Stimulated activated CD4-positive, alpha-beta T cell treated with anti-CD3 and anti-CD28 coated beads, Interleukin-4, amount 100 ng/mL, for 24 hours (primary cell): ENCODE measurements at places on chromosomes 2 and 18.
A peak's percentile ranks its signal among the peaks of the same experiment; 100 is the strongest.

DNA sequence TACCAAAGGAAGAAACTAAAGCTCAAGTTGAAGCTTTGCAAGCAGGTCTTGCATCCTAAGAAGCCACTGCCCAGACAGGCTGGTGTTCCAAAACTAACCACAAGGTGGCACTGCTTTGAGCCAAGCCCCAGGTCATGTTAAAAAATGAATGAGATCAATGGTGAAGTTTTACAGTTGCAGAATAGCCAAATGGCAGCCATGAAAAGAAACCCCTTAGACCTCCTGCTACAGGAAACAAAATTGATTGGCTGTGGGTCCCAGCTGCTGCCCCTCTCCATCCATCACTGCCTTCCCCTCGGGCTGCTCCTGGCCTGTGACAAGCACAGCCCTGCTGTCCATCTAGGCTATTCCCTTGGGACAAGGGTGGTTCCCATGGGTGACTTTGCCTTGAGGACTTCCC is 20.7 kb upstream of the MREG start:
- DNase-seq = peak; percentile 87

GRCh38 chr2:187466129-187466792 is 18.2 kb upstream of the CALCRL start:
- no peak for DNase-seq

DNA sequence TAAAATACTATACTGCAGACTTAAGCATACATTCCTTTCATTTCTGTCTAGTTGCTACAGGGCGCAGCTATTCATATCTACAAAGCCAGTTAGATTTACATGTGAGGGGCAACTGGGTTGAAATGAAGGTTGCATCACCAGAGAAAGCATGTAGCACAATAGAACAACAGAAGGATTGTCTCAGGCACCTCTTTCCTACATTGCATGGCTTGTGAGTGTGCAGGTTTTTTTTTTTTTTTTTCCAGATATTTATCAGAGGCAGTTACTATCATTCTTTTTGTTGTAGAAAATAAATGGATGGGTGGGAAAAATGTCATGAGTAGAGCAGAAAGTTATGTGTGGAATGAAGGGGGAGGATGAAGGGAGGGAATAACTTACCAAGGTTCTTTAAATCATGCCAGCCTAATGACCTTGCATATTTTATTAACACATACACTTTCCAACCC is 86.8 kb downstream of the ERBB4 start:
- no peak for DNase-seq

GRCh38 chr2:202069170-202070067 is 3.6 kb upstream of the KIAA2012 start:
- DNase-seq = no peak

DNA sequence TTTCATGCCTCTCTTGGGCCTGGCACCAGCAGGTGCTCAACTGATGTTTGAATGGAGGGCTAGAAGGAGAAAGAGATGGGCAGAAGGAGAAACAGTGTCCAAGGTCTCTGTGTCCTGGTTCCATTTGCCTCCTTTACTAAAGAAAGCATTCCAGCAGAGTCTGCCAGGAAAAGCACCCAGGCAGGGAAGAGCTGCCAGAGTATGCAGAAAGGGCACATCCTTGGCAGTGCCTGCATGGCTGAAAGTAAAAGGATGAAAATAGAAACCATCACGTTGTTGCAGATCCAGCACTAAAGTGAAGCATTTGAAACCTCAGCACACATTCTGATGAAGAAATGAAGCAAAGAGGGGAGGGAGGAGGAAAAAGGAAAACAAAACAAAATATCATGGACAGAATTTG is 142.2 kb downstream of the ESCO1 start:
- DNase-seq = no peak

- no peak for DNase-seq
Measured at GRCh38 chr18:37334631-37335408, 230.8 kb downstream of the CELF4 start.

DNA sequence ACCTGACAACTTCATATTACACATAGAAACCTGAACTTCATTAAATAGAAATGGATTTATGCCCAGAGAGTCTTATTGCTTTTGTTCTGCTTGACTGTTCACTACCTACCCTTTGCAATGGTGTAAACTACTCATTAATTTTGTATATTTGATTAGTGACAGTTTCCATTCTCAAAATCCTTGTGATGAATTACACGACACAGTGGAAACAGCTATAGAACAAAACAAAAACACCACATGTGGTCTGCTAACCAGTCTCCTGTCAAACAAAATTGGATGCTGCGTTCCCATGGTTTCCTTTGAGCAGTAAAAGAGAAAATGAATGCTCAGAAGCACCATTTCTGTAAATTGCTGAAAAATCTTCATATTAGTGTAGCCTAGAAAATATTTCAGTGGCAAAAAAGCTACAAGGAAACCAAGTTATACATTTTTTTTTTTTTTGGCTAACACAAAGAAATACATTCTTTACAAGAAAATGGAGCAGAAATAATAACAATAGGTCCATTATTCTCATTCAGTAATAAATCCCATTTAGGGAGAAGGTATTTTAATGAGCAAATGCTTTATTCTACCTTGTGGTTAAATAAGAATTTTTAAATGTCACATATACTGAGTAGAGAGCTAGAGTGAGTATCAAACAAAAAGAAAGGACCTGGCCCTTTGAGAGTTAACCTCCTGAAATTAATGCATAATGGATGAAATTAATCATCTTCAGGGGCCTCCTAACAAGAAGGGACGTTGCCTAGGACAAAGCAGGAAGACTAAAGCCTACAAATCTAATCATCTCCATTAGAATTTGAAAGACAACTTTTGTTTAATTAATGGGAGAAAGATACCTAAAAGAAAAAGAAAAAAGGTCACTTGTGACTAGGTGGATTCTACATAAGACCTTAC is 355.1 kb upstream of the ZC3H15 start:
- DNase-seq = no peak

DNA sequence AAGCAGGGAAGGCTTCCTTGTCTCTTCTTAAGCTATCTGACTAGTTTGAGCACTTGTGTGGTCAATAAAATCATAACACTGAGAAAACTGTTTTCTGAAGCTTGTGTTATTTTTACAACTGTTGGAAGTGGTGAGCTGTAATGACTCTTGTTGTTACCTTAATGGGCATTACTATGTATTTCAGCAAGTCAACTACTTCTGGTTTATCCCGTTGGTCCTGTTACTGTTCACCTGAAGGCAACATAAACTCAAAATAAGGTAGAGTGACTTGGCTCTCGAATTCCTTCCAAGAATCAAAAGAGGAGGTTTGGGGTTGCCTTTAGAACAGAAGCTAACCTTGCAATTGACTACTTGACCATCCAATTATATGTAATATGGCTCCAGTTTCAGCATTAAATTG is 23.2 kb upstream of the FIGN start:
- DNase-seq = no peak

DNA sequence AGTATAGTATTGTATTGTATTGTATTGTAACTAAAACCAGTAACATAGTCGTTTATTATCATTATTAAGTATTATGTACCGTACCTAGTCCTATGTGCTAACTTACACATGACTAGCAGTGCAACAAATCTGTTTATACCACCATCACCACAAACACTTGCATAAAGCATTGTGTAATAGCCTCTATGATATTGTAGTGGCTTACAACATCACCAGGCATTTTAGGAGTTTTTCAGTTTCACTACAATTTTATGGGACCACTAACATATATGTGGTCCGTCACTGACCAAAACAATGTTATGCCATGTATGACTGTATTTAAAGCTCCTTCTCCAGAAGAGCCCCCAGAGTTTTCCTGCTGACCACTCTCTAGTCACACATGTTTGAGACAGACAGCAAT is 306.2 kb downstream of the SETBP1 start:
- DNase-seq = no peak

GRCh38 chr2:205959521-205959920 is 126.5 kb downstream of the INO80D start:
- DNase-seq = no peak

GRCh38 chr2:118431997-118432396 is 343.7 kb downstream of the INSIG2 start:
- DNase-seq = no peak

DNA sequence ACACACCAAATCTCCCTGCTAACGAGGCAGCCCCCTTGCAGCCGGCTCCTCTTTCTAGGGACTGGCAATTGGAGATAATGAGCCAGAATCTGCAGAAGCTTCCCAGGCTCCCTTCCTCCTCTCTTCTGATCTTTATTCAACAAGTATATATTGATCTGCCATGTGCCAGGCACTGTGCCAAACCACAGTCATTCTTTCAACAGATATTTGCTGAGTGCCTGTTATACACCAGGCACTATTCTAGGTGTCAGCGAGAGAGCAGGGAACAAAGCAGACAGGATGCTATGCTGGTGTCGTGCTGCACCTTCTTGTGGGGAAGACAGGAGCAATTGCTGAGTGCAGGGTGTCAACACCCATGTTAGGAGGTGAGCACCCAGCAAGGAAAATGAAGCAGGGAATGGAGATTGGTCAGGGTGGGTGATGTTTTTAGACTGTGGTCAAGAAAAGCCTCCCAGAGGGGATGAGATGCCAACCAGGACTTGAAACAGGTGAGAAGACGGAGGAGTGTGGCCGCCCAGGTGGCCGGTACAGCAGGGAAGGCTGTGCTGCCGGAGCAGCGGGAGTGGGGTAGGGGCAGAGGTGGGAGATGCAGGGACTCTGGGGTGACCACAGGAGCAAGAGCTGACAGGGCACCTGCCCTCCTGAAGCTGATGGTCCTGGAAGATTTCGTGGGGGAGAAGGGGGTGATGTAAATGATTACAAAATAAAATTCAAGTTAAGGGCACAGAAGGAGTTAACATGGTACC is 307.6 kb upstream of the RAB12 start:
- no peak for DNase-seq

DNA sequence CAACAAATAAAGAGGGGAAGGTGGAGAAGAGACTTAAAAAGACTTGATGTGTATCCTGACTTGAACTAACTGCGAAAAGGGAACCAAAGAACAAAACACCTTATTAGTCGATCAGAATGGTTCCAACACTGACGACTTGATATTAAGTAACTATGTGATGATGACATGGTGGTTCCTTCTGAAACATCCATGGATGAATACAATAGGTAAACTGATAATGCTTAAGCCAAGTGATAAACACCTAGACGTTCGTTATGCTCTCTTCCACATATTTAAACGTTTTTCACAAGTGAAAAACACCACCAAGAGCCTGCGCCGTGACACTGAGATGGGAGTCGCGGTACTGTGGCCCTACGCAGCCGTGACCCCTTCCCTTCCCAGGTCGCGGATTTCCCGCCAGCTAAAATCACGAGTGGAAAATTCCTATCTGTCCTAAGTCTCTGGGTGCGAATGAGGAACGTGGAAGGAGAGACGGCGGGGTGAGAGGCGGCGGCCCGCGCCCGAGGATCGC is 797 bp downstream of the TTC32 start:
- DNase-seq = no peak

DNA sequence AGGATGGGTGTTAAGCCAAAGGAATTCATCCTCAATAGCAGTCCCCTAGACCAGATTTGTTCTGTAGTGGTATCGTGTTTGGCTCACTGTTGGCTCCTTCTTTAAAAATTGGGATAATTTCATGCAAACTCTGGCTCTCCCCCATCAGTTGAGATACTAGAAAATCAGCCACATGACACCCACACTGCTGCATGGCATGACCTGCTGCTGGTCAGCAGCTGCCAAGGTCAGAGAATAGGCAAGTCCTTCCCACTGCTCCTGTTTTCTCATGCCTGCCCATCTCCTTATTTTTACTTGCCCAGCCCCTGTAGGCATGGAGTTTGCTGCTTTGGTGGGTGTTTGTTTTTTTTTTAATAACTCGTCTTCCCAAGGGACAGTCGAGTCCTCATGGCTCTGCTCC is 1.0 kb upstream of the SNRNP200 start:
- no peak for DNase-seq

GRCh38 chr18:21241301-21242048 is 557 bp upstream of the GREB1L start:
- no peak for DNase-seq

GRCh38 chr2:64311191-64311910 is 142.6 kb upstream of the LGALSL start:
- DNase-seq = no peak
